ENCODE measurements at places on chromosomes 5 and 9. TPM values are rescaled to one million over a fixed set of nuclear protein-coding genes. Genes with fewer than 3 reads are reported as not detected.

Gene ACTBL2
- not detected for total RNA-seq

Gene SLC25A2
- total RNA-seq: 0.74 TPM

Gene CCDC192
- not detected for total RNA-seq

Gene GMCL2
- not detected for total RNA-seq

Gene RMRP
- total RNA-seq: 6,542 TPM

Gene FAM53C
- 57.0 TPM for total RNA-seq

Data from CD4-positive, CD25-positive, alpha-beta regulatory T cell (primary cell).